ENCODE measurements at places on chromosomes 11 and 22.

DNA sequence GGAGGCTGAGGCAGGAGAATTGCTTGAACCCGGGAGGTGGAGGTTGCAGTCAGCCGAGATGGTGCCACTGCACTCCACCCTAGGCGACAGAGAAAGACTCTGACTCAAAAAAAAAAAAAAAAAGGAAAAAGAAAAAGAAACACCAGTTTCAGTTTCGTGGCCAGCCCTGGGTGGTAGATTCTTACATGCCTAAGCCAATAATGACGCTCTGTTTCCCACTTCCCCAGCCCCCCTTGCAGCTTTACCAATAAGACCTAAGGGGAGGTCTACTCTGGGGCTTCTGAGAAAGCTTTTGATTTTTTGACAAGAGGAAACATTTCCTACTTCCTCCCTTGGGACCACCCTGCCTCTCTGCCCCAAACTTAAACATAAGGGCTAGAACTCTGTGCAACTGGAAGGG, 30.0 kb upstream of the PTPRJ start:
- DNase-seq = no peak

- peak; percentile 73 for DNase-seq
Measured at GRCh38 chr11:106012744-106013143, 9.3 kb downstream of the MSANTD4 start.

DNA sequence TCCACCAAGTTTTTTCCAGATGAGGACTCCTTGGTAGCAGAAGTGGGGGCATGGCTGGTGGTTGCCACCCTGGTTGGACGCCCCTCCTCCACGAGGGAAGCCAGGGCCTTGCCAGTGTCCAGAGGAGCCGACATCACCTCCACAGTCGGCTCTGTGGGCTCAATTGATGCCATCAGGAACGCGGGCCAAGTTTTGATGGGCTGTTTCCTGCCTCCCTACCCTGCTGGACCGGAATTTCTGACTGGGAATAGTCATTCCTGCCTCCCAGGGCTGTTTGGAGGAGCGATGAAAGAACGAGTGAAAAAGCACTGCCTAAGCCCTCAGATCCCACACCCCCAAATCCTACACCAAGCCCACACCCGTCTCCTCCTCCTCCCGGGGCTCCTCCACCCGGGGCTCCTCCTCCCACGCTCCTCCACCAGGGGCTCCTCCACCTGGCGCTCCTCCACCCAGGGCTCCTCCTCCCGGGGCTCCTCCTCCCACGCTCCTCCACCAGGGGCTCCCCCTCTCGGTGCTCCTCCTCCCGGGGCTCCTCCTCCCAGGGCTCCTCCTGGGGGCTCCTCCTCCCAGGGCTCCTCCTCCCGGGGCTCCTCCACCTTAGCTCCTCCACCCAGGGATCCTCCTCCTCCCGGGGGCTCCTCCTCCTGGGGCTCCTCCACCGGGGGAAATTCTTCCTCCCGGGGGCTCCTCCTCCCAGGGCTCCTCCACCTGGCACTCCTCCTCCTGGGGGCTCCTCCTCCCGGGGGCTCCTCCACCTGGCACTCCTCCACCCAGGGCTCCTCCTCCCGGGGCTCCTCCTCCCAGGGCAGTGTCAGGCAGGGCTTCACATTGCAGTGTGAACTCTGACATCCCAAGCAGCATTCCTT, 10.0 kb upstream of the PRR5 start:
- DNase-seq = peak; percentile 18

GRCh38 chr22:42912059-42912458, 55.0 kb upstream of the ARFGAP3 start:
- no peak for DNase-seq

DNA sequence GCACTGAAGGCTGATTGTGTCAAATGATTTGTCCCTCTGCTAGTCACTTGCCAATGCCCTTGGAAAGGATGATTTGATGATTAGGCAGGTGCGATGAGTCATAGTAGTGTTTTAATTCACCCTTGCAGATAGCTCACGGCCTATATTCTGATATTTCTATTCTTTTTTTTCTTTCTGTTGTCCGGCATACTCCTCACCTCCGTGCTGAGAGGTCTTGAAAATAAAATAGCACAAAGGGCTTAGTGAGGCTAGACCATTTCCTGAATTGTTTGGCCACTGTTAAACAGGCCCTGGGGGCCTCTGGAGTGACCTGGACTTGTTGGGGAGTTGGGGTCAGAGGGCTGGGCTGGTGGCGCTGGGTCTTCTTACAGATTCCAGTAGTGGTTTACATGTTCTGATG, 99.8 kb downstream of the ZBTB16 start:
- DNase-seq = peak; percentile 35

- peak; percentile 37 for DNase-seq
Measured at GRCh38 chr22:49481659-49482399, 345.8 kb downstream of the BRD1 start.

DNA sequence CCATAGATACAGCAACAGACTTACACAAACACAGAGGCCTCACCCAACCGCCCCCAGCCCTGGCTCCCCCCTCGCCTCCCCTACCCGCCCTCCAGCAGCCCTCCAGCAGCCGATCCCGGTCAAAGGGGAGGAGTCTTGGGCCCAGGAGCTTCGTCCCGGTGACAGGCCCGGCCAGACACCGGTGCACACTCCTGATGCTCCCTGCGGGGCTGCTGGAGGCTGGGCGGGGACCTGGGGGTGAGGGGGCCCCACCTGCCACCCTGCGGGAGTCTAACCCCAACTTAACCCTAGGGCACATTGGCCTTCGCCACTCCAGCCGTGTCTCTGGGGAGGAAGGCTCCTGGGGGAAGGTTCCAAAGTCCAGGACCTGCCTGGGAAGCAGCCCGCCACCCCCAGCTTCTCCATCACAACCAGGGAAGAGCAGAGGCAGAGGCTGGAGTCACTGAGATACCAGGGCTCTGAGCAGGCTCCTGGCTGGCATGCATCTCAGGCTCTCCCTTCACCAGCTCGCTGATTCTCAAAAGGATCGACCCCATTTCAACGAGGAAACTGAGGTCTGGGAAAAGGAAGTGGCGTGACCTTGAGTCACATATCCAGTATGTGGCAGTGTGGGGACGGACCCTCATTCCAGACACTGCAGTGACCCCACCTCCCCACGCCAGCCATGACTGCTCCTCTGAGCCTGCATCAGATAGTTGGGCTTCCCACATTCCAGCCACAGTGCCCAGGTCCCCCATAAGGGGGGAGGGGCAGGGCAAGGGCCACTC, 14.4 kb downstream of the BCL9L start:
- peak; percentile 51 for DNase-seq

DNA sequence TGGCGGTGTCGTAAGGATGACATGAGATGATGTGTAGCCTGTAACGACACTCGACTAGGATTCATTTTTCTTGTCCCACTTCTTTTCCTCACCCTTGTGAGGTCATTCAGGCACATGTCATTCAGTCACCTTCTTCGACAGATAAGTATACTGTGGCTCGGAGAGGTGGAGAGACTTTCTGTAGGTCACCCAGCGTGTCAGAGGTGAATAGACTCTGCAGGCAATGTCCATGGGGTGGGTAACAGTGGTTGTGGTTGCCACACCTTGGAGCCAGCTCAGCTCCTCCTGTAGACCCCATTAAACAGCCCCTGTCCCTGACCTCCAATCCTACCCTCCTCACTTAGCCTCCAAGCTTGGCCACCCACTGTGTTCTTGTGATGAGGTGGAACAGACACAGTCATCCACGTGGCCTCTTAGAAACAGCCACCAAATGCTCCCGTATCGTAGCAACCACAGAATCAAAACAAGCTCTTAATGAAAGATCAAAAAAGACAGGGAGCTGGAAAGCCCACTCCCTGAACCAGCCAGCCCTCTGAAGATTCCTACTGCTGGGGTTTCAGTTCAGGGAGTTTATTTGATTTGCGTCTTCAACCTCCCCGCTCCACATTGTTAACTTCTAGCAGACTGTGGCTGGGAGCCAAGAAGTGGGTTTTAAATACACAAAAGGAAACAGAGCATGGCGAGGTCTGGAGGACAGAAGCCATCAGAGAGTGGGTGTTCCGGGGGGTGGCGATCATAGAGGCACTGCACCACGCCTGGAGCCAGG, 89.0 kb upstream of the GRK3 start:
- DNase-seq = peak; percentile 98

Data from NCI-H69 (cell line).